Activated T-cell treated with anti-CD3 and anti-CD28 coated beads, Interleukin-2, amount 50 U/mL, for 72 hours (primary cell): ENCODE measurements at places on chromosomes 11 and 22.

DNA sequence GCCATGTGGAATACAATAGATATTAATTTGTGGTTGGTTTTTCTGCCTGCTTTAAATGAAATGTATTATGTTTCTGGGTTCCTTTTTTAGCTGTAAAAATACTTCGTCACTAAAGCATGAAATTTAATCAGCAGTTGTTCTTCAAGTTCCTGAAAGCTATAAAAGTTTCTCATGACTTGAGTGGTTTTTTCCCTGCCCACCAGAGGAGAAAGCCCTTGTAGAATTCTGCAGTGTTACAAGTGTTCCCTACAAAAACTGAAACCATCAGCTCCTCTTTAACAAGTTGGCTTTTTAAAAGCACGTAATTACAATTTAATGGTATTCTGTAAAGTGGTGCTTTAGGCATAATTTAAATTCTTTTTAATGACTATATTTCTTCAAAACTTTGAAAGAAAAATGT, 56.2 kb downstream of the PANX1 start:
- no peak for DNase-seq
- no peaks in the 10 kb centered on the region for H3K4me1 ChIP-seq
- no peaks in the 10 kb centered on the region for H3K27me3 ChIP-seq
- peaks cover 5% of the 10 kb centered on the region for H3K36me3 ChIP-seq
- no peak overlapping the region for H3K27ac ChIP-seq
- H3K4me3 ChIP-seq, result no peak overlapping the region

DNA sequence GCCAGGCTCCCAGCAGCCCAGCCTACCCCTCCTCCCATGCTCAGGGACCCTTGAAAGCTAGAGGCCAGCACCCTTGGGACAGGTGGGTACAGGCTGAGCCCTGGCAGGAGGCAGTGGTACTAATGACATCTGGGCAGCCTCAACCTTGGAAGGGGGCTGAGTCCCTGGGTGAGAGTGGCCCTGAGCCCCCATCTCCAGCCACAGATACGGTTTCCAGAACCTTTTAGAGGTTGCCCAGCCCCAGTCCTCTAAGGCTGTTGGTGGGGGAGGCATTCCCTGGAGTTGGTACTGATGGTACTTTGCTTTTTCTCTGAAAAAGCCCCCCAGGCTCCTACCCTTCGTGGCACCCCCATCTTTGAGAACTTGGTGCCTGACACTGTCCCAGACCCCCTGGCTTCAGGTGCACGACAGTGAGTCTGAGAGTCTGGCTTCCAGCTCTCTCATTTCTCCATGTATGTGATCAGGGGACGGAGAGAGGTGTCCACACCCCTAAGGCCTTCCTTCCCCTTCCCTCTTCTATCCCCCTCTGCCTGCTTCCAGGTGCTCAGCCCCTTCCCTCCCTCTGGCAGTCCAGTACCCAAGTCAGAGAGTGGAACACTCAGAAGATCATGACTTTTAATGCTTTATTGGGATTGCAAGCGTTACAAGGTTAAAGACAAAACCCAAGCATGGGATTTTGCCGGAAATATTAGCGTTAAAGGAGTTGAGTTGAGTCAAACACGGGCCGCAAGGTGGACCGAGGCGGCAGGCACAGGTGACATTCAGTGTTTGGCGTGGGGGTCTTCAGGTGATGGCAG, 10.5 kb downstream of the IGF2 start:
- DNase-seq, result no peak
- no peak overlapping the region for H3K4me3 ChIP-seq
- no peak overlapping the region for H3K27ac ChIP-seq
- no peaks in the 10 kb centered on the region for H3K4me1 ChIP-seq

DNA sequence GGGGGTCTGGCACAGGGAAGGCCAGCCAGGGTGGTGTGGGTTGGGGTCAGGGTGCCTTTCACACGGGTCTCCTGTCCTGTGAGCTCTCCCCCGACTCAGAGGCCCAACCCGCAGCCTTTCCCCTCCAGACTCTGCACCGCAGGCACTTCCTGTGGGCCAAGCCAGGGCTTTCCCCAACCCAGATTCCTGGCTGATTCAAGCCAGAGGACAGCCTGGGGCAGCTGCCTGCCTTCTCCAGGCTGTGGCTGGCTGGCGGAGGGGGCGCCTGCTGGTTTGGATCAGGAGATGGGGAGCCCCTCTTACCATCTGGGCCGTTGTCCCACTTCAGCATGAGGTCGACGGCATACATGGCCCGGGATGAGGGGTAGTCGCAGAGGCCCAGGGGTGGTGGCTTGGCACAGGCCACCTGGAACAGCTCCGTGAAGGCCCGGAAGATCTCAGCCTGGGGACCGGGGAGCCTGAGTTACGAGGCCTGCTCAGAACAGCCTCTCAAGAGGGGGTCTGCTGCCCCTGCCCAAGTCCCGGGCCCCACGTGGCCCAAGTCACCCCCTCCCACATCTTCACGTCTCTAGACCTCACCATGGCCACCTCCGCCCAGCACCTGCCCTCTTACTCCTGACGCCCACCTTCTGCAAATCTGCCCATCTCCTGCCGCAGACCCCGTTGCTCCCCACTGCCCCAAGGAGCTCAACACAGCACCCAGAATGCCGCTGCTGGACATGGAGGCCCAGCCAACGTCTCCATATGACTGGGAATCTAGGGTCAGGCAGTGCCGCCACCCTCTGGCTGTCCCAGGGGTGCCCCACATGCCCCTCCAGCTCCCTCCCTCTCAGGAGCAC, 17.3 kb downstream of the TSPO start:
- no peak overlapping the region for H3K27ac ChIP-seq
- H3K36me3 ChIP-seq, result peaks cover 2% of the 10 kb centered on the region
- no peak for DNase-seq
- no peaks in the 10 kb centered on the region for H3K4me1 ChIP-seq
- H3K27me3 ChIP-seq, result no peaks in the 10 kb centered on the region

- peaks cover 58% of the 10 kb centered on the region for H3K4me1 ChIP-seq
- no peaks in the 10 kb centered on the region for H3K27me3 ChIP-seq
- no peak overlapping the region for H3K4me3 ChIP-seq
These were observed 13.4 kb downstream of the PITPNB start for GRCh38 chr22:27905653-27906052.

DNA sequence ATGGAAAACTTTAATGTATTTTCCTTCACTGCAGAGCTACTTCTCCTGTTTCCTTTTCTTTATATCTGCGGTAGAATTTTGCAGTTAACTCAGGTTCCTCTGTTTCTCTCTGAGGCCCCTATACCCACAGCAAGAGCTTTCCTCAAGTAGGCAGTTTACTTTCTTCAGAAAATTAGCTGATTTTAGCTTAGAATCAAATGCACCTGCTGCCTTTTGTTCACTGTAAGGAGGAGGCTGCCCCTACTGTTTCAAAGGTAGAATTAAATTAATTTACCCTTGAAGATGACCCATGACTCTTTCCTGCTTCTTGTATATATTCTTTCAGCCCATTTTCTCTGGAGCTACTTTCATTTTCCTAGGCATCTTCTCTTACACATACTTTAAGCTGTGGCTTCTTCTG, 68.7 kb upstream of the GDPD4 start:
- no peaks in the 10 kb centered on the region for H3K27me3 ChIP-seq
- H3K36me3 ChIP-seq, result peaks cover 6% of the 10 kb centered on the region
- no peak for DNase-seq
- H3K4me3 ChIP-seq, result no peak overlapping the region
- H3K27ac ChIP-seq, result peak overlapping the region; percentile 2
- H3K4me1 ChIP-seq, result no peaks in the 10 kb centered on the region

DNA sequence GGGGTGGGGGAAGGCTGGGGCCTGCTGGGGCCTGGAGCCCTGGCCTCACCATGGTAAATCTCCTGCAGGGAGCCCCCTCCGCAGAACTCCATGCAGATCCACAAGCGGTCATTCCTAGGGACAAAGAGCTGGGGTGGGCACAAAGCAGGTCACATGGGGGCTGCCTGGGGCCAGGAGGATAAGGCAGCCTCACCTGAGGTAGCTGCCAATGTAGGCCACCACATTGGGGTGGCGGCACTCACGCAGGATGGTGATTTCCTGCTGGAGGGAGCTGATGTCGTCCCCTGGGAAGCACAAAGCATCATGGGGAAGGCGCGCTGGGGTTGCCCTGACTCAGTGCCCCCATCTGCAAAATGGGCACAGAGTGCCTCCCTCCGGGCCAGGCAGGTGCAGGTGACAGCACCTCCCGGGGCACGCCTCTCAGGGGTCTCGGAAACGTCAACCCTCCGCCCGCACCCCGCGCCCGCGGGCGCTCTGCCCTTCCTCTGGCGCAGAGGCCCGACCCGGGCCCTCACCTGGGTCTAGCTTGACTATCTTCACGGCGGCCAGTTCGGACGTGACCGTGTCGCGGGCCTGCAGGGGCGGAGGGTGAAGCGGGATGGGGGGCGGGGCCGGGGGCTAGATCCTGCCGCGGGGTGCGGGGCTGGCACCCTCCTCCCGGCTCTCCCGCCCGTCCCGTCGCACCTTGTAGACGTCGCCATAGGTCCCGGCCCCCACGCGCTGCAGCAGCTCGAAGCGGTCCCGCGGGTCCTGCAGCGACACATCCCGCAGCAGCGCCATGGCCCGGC, 450 bp downstream of the MAP4K2 start:
- peaks cover 6% of the 10 kb centered on the region for H3K36me3 ChIP-seq
- no peak overlapping the region for H3K27ac ChIP-seq
- H3K4me1 ChIP-seq, result peaks cover 27% of the 10 kb centered on the region
- no peaks in the 10 kb centered on the region for H3K27me3 ChIP-seq

- no peak overlapping the region for H3K27ac ChIP-seq
- no peaks in the 10 kb centered on the region for H3K36me3 ChIP-seq
- no peaks in the 10 kb centered on the region for H3K4me1 ChIP-seq
These were observed 302.2 kb downstream of the AASDHPPT start for GRCh38 chr11:106379712-106380111.

GRCh38 chr22:25068707-25069106, 116.2 kb downstream of the KIAA1671 start:
- H3K27ac ChIP-seq, result peak overlapping the region; percentile 70
- DNase-seq, result peak; percentile 51
- no peaks in the 10 kb centered on the region for H3K27me3 ChIP-seq

- H3K27ac ChIP-seq, result no peak overlapping the region
- DNase-seq, result peak; percentile 26
- peak overlapping the region; percentile 46 for H3K4me3 ChIP-seq
- peaks cover 31% of the 10 kb centered on the region for H3K27me3 ChIP-seq
- no peaks in the 10 kb centered on the region for H3K36me3 ChIP-seq
These were observed 7.2 kb downstream of the TMEM86A start for GRCh38 chr11:18705651-18706281.

GRCh38 chr22:46545086-46545792, 7.8 kb upstream of the CELSR1 start:
- no peak overlapping the region for H3K4me3 ChIP-seq
- H3K27ac ChIP-seq, result peak overlapping the region; percentile 29
- H3K27me3 ChIP-seq, result peaks cover 7% of the 10 kb centered on the region
- H3K36me3 ChIP-seq, result no peaks in the 10 kb centered on the region
- DNase-seq, result no peak

GRCh38 chr22:23938328-23939016, 22.5 kb downstream of the GSTT2B start:
- H3K36me3 ChIP-seq, result no peaks in the 10 kb centered on the region
- no peaks in the 10 kb centered on the region for H3K4me1 ChIP-seq
- no peak overlapping the region for H3K27ac ChIP-seq
- no peaks in the 10 kb centered on the region for H3K27me3 ChIP-seq
- DNase-seq, result no peak
- no peak overlapping the region for H3K4me3 ChIP-seq

DNA sequence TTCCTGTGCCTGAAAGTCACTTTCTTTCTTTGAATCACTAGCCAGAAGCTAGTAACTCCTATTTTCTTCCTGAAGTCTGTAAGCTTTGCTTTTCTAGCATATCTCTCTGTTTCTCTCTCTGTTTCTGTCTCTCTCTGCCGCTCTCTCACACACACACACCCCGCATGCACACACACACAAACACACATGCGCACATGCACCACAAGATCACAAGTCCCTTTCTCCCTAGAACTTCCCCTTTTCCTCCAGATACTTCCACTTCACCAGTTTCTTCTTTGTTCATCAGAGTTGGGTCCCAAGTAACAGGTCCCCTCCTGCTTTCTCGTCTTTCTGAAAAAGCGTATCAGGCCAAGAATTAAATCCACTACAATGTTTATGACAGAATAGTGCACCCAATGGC, 148.5 kb upstream of the HSD17B12 start:
- H3K4me3 ChIP-seq, result no peak overlapping the region
- DNase-seq, result no peak
- H3K36me3 ChIP-seq, result no peaks in the 10 kb centered on the region
- H3K27ac ChIP-seq, result no peak overlapping the region

DNA sequence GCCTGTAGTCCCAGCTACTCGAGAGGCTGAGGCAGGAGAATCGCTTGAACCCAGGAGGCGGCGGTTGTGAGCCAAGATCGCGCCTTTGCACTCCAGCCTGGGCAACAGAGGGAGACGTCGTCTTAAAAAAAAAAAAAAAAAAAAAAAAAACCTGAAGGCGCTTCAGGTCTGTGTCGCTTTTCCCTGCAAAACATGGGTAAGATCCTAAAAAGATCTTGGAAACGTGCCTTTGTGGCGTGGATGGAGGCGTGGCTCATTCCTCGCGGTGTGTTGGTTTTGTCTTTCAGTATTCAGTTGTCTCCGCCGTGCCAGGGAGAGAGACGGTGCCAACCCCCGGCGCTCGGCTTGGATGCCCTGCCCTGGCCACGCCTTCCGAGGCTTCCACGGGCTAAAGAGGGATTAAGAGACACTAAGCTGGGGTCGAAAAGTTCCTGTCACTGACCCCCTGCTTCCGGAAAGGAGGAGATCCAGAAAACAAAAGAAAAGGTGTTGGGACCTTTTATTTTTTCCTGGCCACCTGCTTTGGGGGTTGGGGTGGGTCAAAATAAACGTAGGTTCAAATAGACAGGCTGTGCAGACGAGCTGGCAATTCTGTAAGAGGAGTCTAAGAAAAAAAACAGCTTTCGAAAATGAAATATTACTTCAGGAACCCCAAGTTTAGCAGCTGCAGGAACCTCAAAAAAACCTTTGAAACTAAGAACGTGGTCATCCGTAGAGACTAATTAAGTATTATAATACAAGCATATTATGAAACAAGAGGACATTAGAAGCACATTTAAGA, 1.1 kb upstream of the SLC35F2 start:
- peaks cover 4% of the 10 kb centered on the region for H3K36me3 ChIP-seq
- peak overlapping the region; percentile 93 for H3K27ac ChIP-seq
- peak overlapping the region; percentile 93 for H3K4me3 ChIP-seq
- H3K4me1 ChIP-seq, result peaks cover 26% of the 10 kb centered on the region
- DNase-seq, result peak; percentile 40
- H3K27me3 ChIP-seq, result peaks cover 5% of the 10 kb centered on the region

GRCh38 chr22:24403346-24403745, 24.1 kb upstream of the ADORA2A start:
- H3K27ac ChIP-seq, result no peak overlapping the region
- H3K4me1 ChIP-seq, result peaks cover 57% of the 10 kb centered on the region
- peaks cover 13% of the 10 kb centered on the region for H3K36me3 ChIP-seq
